ENCODE measurements at places on chromosomes 6 and 20. TPM values are rescaled to one million over a fixed set of nuclear protein-coding genes. Genes with fewer than 3 reads are reported as not detected.
A peak's percentile ranks its signal among the peaks of the same experiment; 100 is the strongest.

CNR1 gene
- total RNA-seq: 0.43 TPM

GRCh38 chr6:112574190-112574589, 227.1 kb downstream of the RFPL4B start:
- no peak for DNase-seq

GRCh38 chr6:168180548-168181011, 101.6 kb upstream of the FRMD1 start:
- DNase-seq: no peak

GRCh38 chr6:65760285-65760684, 53.3 kb upstream of the EYS start:
- no peak for DNase-seq

- no peak for DNase-seq
These were observed 88.1 kb upstream of the BACH2 start for GRCh38 chr6:90384720-90385119.

GRCh38 chr20:62524505-62524911, 48.7 kb upstream of the GATA5 start:
- DNase-seq: no peak

HDGFL1 gene
- not detected for total RNA-seq

DNA sequence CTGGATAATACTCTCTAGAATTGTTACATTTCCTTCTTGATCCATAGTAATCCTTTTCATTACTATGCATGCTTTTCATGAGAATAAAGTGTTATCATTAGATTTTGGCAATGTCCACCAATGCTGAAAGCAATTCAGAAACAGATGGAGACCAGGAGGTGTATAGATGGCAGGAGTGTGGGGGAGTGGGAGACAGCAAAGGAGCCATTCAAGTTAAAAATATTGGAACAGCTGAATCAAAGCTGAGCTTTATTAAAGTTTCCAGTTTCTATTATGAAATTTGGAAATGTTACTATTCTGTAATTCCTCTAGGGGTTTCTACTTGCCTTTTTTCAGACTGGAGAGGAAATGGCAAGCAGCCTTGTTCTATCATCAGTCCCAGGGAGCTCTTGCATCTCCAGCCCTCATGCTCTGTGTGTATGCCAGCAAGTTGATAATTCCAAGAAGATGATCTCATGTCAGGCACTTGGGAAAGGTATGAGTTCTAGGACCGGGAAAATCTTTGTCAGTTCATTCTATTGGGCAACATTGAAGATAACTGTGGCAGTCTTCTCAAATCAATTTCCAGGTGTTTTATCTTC, 228.0 kb downstream of the CD109 start:
- no peak for DNase-seq

GRCh38 chr6:91317247-91317835, 730.5 kb upstream of the MAP3K7 start:
- no peak for DNase-seq

C20orf144 gene
- total RNA-seq: not detected

PAK5 gene
- total RNA-seq: not detected

DNA sequence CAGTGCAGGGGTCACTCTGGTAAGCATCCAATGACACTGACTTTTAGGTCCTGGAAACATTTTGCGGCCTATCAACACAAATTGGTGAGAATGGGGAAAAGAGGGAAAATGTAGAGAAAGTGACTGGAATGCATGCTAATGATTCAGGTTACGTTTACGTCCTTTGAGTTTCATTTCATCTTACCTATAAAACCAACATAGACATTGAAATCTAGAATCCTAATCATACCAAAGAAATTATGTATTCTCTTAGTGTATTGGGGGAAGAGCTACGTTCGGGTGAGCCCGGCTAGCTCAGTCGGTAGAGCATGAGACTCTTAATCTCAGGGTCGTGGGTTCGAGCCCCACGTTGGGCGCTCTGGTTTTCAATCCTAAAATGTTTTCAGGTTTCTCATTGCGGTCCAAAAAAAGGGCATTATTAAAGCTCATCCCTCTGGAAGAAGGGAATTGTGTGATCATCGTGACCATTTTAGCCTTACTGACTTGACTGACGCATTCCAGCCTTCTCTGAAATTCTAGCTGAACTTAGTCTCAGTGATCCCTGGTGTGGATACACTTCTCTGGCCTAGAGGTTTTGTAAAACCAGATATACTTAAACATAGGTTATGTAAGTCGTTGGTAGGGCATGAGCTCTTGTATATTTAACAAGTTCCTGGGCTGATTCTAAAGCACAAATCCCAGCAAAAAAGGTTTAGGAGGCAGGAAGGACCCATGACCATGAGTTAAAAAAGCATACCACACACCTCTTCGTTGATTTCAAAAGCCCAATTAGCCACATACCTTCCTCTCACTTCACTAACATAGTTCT, 18.3 kb downstream of the HMGN4 start:
- DNase-seq: peak; percentile 51

HLA-G gene
- total RNA-seq: 1.1 TPM

- DNase-seq: no peak
These were observed 67.8 kb upstream of the ADGRF4 start for GRCh38 chr6:47630587-47630986.

DNA sequence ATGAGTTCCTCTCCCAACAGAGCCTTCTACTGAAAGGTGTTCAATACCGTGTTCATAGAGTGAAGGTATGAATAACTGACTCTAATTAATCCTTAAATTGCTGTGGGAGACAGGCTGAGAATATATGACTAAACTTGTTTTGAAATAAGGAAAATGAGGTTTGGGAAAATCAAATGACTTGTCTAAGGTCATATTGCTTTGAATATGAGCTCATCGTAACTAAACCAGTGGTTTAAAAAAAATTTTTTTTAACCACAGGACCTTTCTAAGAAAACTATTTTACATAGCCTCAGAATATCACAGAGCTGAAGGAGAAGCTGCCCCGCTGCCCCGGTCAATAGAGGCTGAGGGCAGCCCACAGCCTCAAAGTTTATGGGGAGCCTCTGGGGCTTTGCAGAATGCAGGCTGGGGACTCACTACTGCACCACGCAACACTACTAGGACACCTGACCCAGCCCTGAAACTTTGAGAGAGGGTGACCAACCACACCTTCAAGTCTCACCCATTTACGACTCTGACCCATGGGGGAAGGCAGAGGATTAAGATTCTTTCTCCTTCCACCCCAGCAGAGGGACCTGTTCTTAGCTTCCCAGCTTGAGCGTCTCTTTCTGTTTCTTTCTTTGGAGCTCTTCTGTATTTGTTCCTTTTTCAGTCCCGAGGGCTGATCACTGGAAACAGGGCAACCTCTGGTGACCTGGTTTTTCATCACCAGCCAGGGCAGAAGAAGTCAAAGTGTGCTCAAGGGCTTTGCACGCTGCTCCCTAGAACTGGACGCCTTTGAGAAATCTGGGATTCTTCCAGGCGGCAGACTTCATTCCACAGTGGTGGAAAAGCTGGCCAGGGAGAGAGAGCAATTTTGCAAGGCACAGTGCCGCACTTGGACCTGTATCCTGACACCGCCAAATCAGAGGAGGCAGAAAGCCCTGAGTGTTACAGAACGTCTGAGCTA, 220.2 kb downstream of the ATXN1 start:
- DNase-seq: peak; percentile 31

PSORS1C2 gene
- total RNA-seq: not detected

DNA sequence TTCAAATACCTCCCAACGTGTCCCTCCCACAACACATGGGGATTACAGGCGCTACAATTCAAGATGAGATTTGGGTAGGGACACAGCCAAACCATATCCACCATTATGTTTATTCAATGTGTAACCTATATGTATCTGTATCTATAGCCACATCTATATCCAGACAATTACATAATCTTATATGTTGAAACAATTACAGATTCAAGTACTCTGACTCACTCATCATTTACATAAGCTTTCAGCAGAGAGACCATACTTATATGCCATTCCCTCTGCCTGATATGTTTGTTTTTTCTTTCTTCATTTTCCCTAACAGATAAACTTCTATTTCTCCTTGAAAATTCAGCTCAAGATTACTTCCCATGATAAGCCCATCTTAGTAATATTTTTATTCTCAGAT, 163.6 kb downstream of the LAMA2 start:
- no peak for DNase-seq

CALHM6 gene
- 1.7 TPM for total RNA-seq

DNA sequence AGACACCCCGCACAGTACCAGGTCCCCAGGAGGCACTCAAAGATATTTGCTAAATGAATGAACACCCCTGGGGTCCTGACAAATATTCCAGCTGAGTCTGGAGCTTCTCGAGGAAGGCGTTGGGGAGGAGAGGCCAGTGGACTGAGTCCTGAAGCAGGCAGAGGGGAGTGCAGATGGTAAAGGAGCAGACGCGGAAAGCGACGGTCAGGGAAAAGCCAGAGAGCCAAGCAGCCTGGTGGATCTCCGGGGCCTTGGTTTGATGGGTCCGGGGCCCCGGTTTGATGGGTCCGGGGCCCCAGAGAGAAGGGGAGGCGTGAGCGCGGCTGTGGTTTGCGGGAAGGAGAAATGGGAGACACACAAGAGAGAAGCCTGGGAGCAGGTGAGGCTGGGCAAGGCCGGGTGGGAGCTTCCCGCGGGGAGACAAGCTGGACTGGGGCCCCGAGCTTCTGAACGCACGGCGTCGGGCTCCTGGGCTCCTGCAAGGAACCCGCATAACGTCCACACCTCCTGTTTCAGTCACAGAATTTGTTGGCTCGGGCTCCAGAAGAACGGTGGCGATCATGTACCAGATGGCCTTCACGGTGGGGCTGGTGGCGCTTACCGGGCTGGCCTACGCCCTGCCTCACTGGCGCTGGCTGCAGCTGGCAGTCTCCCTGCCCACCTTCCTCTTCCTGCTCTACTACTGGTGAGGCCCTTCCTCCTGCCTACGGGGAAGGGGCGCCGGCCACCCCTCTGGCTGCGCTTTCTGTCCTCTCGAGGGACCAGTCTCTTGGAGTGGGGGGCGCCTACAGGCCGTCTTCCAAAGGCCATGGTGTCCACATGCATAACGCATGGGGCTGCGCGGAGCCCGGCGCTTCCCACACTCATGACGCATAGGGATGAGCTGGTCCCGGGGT, 12.1 kb downstream of the SLC22A1 start:
- DNase-seq: no peak

SIRPB2 gene
- 3.0 TPM for total RNA-seq

MYLK4 gene
- 0.67 TPM for total RNA-seq

GRCh38 chr20:24868959-24869358, 80.1 kb upstream of the CST7 start:
- DNase-seq: no peak

- DNase-seq: no peak
These were observed 50.7 kb upstream of the TPD52L1 start for GRCh38 chr6:125102891-125103290.

CLDN20 gene
- total RNA-seq: not detected

GRCh38 chr6:33967265-33967767, 163.5 kb upstream of the MLN start:
- DNase-seq: no peak

SLC17A4 gene
- total RNA-seq: not detected

ZNF334 gene
- 9.9 TPM for total RNA-seq

- no peak for DNase-seq
These were observed 580.7 kb downstream of the KIF16B start for GRCh38 chr20:15992564-15992963.

LAMA2 gene
- total RNA-seq: 145 TPM

DNA sequence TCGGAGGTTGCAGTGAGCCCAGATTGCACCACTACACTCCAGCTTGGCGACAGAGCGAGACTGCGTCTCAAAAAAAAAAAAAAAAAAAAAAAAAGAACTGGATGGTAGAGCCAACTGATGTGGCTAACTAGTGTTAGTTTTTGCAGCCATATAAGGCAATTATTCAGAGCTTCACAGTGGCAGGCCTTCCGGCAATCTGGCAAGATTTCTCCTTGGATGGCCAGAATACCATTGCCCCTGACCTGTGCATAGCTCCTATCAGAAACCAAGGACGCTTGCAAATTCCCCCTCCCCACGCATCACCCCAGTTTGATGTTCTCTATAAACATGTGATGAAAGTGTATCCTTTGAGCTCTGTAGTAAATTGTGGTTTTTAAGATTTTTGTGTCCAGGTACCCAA, 127.0 kb downstream of the RNF144B start:
- DNase-seq: no peak

DNA sequence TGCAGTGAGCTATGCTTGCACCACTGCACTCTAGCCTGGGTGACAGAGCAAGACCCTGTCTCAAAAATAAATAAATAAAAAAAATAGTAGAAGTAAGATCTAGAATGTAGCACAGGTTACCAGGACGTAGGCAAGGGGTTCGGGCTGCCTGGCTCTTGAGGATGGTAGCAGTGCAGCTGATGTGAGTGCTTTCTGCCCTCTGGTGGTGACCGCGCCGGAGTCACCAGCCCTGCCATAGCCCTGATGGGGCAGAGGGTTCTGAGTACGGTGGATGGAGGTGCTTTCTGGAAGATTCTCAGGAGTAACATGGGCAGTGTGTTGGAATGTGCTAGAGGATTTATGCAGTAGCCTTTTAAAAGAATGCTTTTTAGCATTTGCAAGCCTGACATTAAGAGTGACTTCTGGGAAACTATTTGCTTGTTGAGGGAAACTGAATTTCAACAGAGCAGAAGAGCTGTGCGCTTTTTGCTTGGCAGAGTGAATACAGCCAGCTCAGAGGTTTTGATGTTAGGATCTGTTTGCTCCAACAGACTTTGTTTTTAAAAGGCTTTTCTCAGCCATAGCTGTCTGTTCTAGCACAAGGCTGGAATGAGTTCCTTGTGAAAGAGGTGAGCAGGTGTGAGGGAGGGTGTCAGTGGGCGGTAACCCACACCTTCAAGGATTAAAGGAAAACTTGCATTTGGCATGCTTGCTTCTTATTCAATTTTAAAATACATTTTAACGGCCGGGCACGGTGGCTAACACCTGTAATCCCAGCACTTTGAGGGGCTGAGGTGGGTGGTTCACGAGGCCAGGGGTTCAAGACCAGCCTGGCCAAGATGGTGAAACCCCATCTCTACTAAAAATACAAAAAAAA, 65.9 kb downstream of the PTPN1 start:
- peak; percentile 74 for DNase-seq

MICA gene
- total RNA-seq: 23.7 TPM

GRCh38 chr20:62202083-62202395, 18.0 kb downstream of the HRH3 start:
- no peak for DNase-seq

GRCh38 chr6:125792680-125793079, 1.9 kb downstream of the NCOA7 start:
- DNase-seq: no peak
